Sciatic nerve (tissue), 2 donors: ENCODE measurements at places on chromosomes 3 and 15. TPM values are rescaled to one million over a fixed set of nuclear protein-coding genes. Genes with fewer than 3 reads are reported as not detected.

GRCh38 chr15:63146684-63147083, 10.6 kb downstream of the RPS27L start:
- DNase-seq = no peak

GRCh38 chr15:61755467-61755866, 304.8 kb downstream of the VPS13C start:
- no peak for DNase-seq

DNA sequence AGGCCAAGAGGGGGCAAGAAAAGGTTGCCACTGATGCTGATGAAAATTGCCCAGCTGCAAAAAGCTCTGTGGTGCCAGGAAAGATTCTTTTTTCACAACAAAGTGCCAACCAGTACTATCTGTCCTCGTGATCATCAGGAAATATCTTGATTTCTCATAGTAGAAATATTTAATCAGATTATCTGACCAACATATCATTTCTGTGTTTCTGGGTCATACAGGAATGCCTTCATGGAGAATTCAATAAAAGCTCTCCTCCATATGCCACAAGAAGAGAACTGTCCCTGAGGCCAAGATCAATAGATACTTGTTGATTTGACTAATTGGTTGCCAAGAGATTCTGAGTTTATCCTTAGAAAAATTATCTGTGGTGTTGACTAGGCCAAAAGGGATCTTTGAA, 63.5 kb downstream of the FSIP1 start:
- no peak for DNase-seq

- no peak for DNase-seq
Observed at GRCh38 chr15:91954292-91954691, 100.8 kb downstream of the SLCO3A1 start.

The GOLGA8T gene
- total RNA-seq = 1.5 TPM

The BFSP2 gene
- total RNA-seq = not detected

DNA sequence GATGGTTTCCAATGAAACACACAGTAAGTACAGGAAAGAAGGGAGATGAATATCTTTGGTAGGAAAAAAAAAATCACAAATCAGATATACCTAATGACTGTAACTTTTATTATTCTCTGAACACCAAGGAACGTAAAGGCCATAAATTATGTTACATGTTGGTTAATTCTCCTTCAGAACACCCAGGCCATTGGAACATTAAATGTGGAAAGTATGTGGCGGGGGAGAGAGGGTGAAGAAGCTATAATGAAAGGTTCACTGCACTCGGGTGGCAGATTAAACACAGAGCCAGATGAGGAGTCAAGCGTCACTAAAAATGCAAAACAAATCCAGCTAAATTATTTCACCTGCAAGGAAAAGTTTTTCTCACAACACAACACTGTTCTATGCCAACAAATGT, 193.8 kb downstream of the FHIT start:
- DNase-seq = no peak

The TERC gene
- 6.3 TPM for total RNA-seq

The SH3GL3 gene
- 0.67 TPM for total RNA-seq

The GCSAM gene
- total RNA-seq = 0.22 TPM

The KCNMB3 gene
- 3.8 TPM for total RNA-seq
